T-helper 22 cell (primary cell): ENCODE measurements at places on chromosomes 6 and 20.

DNA sequence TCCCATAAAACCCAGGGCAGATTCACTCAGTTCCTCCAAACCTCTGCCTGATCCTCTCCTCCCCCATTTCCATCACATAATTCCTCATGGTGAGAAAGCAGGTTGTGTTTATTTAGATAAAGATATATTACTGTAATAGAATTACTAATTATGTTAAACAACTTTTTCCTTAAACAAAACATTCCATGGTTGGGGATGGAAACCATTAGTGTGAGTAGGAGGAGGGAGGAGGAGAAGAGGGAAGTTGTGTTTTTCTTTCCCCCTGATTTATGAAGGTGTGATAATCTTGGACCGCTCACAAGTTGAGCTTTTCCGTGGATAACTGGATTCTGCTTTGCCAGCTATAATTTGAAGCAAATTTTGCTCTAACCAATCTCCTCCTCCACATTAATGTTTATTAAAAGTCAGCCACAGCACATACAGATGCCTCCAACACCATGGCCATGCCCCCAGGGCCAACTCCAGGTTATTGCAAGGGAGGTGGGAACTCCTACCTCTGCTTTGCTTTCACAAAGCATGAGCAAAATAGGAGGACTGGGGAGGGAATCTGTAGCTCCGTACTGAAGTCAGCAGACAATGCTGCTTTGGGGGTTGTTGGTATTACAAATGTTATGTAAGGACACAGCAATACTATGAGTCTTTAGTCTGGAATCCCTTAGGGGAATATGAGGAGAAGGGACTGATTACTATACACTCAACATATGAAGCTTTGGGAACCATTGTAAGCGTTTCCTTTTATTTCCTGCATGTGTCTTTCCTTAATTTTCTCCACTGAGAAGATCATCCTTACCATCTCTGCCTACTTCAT, 542.0 kb downstream of the DHX35 start:
- DNase-seq: no peak

GRCh38 chr6:38133932-38134703, 314.6 kb downstream of the ZFAND3 start:
- no peak for DNase-seq

DNA sequence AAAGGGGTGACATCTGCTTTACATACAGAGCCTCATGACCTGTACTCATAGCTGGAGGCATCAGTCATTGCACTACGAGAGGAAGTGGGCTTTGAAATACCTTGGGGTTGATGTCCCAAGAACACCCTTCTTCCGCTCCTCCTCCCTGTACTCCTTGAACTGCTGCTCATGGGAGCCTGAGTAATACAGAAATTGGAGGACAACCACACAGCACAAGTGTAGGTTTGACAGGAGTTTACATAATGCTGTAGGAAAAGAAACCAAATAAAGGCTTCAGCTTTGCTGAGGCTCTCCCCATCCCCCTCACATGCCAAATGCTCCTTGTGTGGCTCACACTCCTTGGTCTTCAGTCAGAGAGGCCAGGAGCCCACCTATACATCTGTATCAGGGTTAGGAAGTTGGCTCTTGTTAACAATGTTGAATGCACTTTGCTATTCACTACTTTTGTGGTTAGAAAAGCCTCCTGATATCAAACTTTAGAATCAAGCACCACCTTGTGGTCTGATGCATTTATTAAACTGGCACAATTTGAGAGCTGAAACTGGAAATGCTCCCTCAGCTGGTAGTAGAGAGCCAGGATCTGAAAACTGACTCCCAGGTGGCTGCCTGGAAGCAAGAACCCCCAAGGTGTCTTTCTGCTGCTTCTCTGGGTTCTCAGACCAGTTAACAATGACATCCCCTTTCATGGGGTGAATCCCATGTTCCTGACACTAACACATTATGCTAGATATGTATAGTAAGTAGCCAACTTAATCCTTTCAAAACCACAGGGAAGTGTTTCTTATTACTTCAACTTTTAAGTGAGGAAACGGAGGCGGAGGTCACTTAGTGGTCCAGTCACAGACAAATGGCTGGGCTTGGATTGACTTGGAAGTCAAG, 56.2 kb upstream of the EDN1 start:
- peak; percentile 9 for DNase-seq

GRCh38 chr20:20856306-20856705, 143.9 kb upstream of the RALGAPA2 start:
- DNase-seq: no peak

- no peak for DNase-seq
These were observed 42.0 kb downstream of the CDS2 start for GRCh38 chr20:5168651-5169396.

DNA sequence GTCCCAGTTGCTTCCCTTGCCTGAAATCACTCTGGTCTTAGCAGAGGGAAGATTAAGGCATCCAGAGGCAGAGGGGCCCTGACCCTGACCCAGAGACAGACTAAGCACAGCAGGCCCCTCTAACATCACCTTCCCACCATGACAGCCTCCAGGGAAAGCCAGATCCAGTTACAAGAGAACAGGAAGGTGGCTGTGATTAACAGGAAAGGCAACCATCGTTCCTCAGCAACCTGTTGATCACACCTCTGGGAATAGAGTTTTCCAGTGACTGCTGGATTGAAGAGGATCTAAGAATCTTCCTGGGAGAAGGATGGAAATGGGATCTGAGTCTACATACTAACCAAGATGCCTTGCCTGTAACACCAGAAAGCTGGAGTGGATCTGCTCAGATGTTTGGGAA, 5.2 kb upstream of the TREM1 start:
- DNase-seq: no peak

GRCh38 chr20:51204794-51205193, 181.9 kb upstream of the KCNG1 start:
- DNase-seq: no peak

GRCh38 chr6:131779304-131779703, 28.5 kb upstream of the ENPP1 start:
- no peak for DNase-seq

GRCh38 chr20:38342713-38343310, 3.5 kb upstream of the LBP start:
- no peak for DNase-seq

GRCh38 chr6:94071835-94072234, 652.5 kb upstream of the EPHA7 start:
- DNase-seq: no peak

GRCh38 chr6:7200598-7201443, 93.1 kb downstream of the RREB1 start:
- DNase-seq: no peak

- no peak for DNase-seq
These were observed 43.9 kb downstream of the PHACTR2 start for GRCh38 chr6:143721642-143722041.

DNA sequence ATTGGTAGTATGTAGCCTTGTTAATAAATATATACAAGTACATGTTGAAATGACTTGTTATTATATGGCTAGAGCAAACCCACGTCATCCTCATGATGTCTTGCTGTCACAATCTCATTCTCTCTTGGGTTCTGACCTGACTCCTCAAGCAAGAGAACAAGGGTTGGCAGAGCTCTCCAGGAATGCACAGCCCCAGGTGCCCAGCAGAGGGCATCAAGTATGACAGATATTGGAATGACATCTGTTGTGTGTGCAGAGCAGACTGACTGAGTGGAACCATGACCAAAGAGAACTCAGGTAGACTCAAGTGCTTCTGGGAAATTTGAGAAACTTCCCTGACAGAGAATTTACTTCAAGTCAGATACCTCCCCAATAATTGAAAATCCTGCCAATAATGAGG, 90.6 kb downstream of the PAX1 start:
- DNase-seq: no peak

DNA sequence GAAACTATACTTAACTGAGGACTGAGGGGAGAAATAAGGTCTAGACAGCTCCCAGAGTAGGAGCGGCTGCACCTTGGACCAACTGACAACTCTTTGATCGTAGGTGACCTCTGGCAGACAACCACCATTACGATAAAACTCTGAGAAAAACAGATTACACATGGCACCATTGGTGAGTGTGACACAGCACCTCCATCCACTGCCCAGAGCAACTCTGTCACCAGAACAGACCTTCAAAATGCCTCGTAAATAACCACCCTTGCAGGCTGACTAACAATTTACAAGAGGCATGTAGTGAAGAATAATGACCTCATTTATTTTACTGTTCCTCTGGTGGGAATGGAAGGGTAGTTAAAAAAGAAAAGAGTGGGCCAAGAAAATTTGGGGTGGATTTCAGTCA, 64.2 kb downstream of the F13A1 start:
- no peak for DNase-seq

DNA sequence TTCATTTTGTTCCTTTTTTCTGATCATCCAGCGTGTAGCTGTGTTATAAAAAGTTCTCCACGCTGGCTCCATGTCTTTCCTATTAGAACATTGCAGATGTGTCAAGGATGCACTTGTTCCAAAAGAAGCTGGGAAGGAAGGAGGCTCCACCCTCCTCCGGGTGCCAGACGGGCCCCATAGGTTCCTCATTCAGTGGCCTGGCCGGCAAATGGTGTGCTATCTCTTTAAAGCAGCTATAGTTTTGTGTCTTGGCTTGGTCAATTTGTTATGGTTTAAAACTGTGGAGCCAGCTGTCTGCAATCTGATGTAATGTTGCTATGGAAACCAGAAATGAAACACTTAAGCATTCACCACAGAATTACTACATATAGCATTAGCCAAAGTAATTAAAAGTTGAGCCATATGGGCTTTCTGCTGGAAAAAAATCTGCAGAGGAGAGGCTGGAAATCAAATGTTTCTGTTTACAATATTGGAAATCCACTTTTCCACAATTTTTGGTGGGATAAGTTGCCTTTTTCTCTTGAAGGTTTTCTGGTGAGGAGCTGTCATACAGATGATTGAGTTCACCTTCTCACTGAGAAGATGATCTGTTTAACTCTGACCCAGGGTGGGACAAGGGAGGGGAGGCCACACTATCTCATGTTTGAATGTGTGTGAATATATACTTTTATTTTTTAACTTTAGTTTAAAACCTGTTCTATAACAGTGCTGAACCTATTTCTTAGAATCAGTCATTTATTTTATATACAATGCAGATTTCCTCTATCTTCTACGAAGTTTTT, 167.4 kb downstream of the SASH1 start:
- no peak for DNase-seq

DNA sequence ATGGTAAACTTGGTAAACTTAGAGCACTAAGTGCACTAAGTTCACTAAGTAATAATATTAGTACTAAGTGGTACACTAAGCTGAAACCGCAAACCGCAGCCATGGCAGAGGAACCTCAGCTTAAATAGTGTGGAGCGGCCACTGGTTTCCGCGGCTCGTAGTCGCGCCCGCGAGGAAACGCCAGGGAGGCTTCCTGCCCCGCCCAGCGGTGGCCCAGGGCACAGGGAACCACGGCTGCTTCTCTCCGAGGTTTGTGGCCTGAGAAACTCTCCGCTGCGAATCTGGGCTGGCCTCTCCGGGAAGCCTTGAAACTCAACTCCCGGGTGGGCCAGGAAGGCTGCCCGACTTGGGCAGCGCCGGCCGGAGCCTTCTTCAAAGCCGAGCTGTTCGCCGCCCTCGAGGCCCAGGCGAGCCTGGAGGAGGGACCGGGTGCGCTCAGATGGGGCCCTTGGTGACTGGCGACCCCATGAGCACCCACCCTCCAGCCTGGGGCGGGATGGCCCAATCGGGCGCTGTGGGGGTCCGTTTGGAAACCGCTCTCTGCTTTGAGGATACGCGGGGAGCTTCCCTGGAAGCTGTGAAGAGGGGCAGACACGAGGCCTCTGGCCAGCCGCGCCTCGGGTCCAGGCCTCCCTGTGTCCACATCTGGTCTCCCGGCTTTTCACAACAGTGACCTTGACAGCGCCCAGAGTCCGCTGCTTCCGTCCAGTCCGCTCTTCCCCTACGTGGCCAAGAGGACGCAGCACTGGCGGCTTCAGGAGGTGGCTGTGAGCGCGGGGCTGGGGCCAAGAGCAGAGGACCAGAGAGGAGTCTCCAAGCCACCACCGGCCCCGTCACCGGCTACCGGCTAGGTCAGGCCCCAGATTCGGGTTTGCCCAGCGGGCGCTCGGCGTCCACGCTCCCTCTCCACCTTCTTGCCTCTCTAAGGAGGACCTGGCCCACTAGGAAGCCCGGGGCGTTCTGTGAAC, 25.4 kb upstream of the HLA-E start:
- peak; percentile 66 for DNase-seq

- peak; percentile 51 for DNase-seq
These were observed 2.5 kb upstream of the HEY2 start for GRCh38 chr6:125746731-125747588.

DNA sequence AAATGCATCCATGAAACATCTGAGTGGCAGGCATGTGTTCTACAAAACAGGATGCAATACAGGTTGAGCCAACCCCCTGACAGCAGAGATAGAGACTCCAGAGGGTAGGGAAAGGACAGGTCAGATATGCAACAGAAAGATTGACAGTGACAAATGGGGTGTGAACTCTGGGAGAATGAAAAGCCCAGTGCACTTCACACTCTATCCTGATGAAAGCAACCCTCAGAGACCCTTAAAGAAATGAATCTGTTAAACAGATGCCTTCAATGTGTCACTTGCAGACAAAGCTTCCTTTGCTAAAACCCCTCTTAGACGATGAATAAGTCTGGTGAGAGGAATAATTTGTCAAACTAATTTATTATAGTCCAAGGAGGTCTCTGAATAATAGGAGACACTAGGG, 89.9 kb downstream of the RFPL4B start:
- no peak for DNase-seq

- DNase-seq: no peak
These were observed 24.8 kb downstream of the PHF20 start for GRCh38 chr20:35796571-35796970.

DNA sequence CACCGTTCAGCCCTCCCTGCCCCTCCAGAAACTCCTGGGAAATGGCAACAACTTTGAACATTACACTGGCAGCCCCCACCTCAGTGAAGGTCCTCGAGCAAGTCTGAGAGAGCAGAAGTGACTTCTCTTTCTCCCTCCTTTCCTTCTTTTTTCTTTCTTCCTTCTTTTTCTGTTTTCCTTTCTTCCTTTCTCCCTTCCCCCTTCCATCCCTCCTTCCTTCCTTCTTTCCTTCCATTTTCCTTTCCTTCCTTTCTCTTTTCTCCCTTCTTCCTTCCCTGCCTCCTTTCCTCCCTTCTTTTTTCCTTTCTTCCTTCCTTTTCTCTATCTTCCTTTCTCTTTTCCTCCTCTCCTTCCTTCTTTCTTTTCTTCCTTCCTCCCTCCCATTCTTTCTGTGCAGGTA, 162.7 kb downstream of the UNC5CL start:
- DNase-seq: no peak

GRCh38 chr20:11585752-11586352, 331.8 kb upstream of the BTBD3 start:
- no peak for DNase-seq

GRCh38 chr20:14536738-14537137, 199.3 kb upstream of the FLRT3 start:
- no peak for DNase-seq

DNA sequence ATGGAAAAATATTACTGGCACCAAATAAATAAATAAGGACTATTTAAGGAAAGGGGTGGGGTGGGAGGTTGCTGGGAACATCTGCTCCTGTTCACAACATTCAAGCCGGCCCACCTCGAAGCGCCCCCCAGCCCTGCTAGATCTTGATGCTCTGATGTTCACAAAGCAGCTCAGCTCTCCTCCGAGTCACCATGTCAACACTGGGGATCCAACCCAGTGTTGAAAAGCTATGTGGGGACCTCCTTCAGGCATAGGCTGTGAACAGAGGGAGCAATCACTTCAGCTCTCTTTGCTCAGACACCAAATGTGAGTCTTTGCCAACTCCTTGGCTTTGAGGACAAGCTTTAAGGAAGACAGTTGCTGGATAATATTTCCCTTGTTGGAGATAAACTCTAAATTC, 176.8 kb upstream of the NT5E start:
- no peak for DNase-seq

- no peak for DNase-seq
These were observed 48.7 kb upstream of the DACT2 start for GRCh38 chr6:168368066-168368820.
